Naive thymus-derived CD8-positive, alpha-beta T cell (primary cell): ENCODE measurements at places on chromosomes 1 and 21. TPM values are rescaled to one million over a fixed set of nuclear protein-coding genes. Genes with fewer than 3 reads are reported as not detected.

DNA sequence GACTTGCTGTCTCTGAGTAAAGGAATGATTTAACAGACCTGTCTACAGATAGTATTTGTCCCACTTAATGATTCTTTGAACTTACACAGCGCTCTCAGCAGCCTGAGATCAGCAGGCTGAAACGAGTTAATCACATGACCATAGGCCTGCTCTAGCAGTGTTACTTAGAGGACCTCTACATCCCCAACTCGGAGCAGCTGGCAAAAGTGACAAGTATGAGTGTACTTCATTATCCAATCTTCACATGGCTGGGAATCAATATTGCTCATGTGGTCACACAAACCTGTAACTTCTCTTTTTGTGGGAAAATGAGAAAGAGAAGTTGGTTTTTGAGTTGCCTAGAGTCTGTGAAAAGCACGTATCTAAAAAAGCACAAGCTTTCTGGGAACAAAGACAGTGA lies 11.4 kb upstream of the ATP13A2 start:
- DNase-seq: no peak

The LCE1A gene
- polyA plus RNA-seq: not detected

The ACTL8 gene
- not detected for polyA plus RNA-seq

DNA sequence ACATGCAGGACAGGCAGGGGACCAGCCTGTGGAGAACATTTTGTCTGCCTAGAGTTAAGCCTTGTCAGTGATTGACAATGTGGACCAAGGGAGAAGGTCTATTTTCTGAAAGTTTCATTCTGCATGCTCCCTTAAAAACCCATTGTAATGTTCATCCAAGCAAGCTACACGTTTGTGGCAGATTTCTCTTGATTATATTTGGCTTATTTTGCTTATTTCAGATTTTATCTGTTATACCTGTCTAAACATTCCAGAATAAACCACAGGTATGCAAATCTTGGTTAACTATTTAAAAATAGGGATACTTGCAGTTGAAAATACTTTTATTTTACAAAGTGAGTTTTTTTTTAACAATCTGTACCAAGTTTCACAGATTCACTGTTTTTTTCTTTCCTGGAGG lies 78.2 kb upstream of the F3 start:
- no peak for DNase-seq

DNA sequence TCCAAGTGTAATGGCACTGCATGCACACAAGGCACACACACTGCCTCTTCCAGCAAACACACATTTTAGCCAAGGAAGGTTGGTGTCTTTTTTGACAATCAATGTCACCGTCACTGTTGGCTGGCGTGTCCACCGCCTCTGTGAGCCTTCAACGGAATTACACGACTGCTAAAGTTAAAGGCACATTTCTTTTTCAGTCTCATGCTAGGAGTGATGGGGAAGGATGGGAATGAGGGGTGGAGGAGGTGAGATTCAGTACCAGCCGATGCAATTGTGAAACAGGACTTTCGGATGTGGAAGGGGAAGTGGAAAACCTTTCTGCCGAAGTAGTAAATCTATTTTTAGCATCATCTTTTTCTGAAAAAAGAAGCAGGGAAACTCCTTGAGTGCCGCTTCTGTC lies 1.4 kb downstream of the ELAVL4 start:
- no peak for DNase-seq

DNA sequence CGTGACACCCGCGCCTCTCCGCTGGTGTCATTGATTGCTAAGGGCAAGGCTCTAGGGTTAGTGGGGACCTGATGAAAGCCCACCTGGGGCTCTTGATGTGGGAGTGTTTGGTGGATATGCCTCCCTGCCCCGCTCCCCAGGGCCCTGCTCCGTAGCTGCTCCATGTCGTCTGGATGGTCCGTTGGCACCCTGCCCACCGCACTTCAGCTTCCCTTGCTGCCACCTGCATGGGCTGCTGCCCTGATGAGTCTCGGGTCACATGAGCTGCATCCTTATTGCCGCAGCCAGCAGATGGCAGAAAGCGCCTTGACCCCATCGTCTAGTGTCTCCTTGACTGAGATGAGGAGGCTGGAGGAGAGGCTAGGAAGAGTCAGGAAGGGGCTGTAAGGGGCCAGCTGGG lies 439.4 kb downstream of the CAMTA1 start:
- no peak for DNase-seq

The KRTAP13-2 gene
- polyA plus RNA-seq: not detected

The PTGFRN gene
- not detected for polyA plus RNA-seq

The CCDC24 gene
- 0.61 TPM for polyA plus RNA-seq
